ENCODE measurements at places on chromosomes 2 and 18.

DNA sequence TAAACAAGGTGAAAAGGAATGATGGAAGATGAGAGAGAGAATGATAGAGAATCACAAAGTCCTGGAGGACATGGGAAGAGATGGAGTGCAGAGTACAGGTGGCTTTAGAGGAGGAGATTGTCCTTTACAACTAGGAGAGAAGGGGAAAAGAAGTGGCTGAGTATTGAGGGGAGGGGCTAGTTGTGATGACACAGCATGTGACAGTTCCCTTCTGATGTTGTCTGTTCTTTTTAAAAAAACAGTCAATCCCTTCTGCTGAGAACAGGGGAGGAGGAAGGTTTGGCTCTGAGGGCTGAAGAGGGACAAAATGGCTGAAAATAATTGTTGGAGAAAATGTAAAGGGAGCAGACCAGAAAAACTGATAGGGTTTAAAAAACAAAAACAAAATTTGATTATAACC lies 44.0 kb downstream of the STEAP3 start:
- no peak for DNase-seq

- no peak for DNase-seq
Observed at GRCh38 chr2:112273349-112273748, 2.0 kb upstream of the ZC3H6 start.

- no peak for DNase-seq
Observed at GRCh38 chr2:109349503-109350465, 220.8 kb downstream of the SH3RF3 start.

GRCh38 chr18:78813156-78813555 lies 166.5 kb upstream of the SALL3 start:
- no peak for DNase-seq

GRCh38 chr18:35610089-35610488 lies 28.5 kb downstream of the GALNT1 start:
- DNase-seq = no peak

- DNase-seq = no peak
Observed at GRCh38 chr2:174914853-174915760, 90.1 kb downstream of the CHN1 start.

All from activated T-cell treated with anti-CD3 and anti-CD28 coated beads for 24 hours (primary cell).